ENCODE measurements at places on chromosomes 2 and 18. TPM values are rescaled to one million over a fixed set of nuclear protein-coding genes. Genes with fewer than 3 reads are reported as not detected.

DTNA gene
- 0.98 TPM for total RNA-seq

CD8A gene
- 0.29 TPM for total RNA-seq

FRZB gene
- not detected for total RNA-seq

FER1L5 gene
- not detected for total RNA-seq

LRRTM4 gene
- not detected for total RNA-seq

RSAD2 gene
- 0.54 TPM for total RNA-seq

CROCC2 gene
- not detected for total RNA-seq

FOXI3 gene
- not detected for total RNA-seq

DYNAP gene
- total RNA-seq = not detected

C2orf74 gene
- total RNA-seq = 17.1 TPM

DNAJC5G gene
- total RNA-seq = not detected

VWC2L gene
- total RNA-seq = not detected

GPR45 gene
- not detected for total RNA-seq

LYPD6B gene
- total RNA-seq = not detected

TTR gene
- total RNA-seq = 0.22 TPM

CXCR1 gene
- total RNA-seq = not detected

CAVIN2 gene
- total RNA-seq = 10.3 TPM

DSC2 gene
- 1.5 TPM for total RNA-seq

SLC23A3 gene
- 0.58 TPM for total RNA-seq

NIF3L1 gene
- total RNA-seq = 45.8 TPM

CRYGD gene
- not detected for total RNA-seq

AKAIN1 gene
- not detected for total RNA-seq

DSG1 gene
- total RNA-seq = not detected

CPO gene
- total RNA-seq = not detected

PDK1 gene
- total RNA-seq = 2.0 TPM

FASTKD1 gene
- total RNA-seq = 23.8 TPM

EVX2 gene
- total RNA-seq = not detected

CYBRD1 gene
- total RNA-seq = 26.3 TPM

NCOA1 gene
- 7.6 TPM for total RNA-seq

ZNF892 gene
- total RNA-seq = not detected

PLB1 gene
- total RNA-seq = 1.3 TPM

CDCA7 gene
- total RNA-seq = 44.7 TPM

SERPINB7 gene
- 1.7 TPM for total RNA-seq

RAB6D gene
- not detected for total RNA-seq

SLC35G4 gene
- total RNA-seq = not detected

PAX8 gene
- total RNA-seq = 1.4 TPM

ZBTB7C gene
- 0.09 TPM for total RNA-seq

GRP gene
- not detected for total RNA-seq

SLC14A1 gene
- total RNA-seq = not detected

PLA2R1 gene
- total RNA-seq = 2.6 TPM

C2orf81 gene
- 2.8 TPM for total RNA-seq

CRYGA gene
- total RNA-seq = not detected

AGPS gene
- 34.8 TPM for total RNA-seq

MAP2 gene
- 0.44 TPM for total RNA-seq

TPO gene
- total RNA-seq = 0.15 TPM

FOSL2 gene
- 44.6 TPM for total RNA-seq

LHCGR gene
- not detected for total RNA-seq

LRP1B gene
- not detected for total RNA-seq
